ENCODE measurements at places on chromosomes 4 and X. TPM values are rescaled to one million over a fixed set of nuclear protein-coding genes. Genes with fewer than 3 reads are reported as not detected.

The TRAM1L1 gene
- total RNA-seq, result not detected

The CNGA1 gene
- total RNA-seq, result 13.5 TPM

- no peaks in the 10 kb centered on the region for H3K36me3 ChIP-seq
- H3K4me3 ChIP-seq, result no peak overlapping the region
- no peaks in the 10 kb centered on the region for H3K27me3 ChIP-seq
- H3K27ac ChIP-seq, result no peak overlapping the region
- H3K4me1 ChIP-seq, result peaks cover 5% of the 10 kb centered on the region
Measured at GRCh38 chrX:72126539-72127140, 5.1 kb downstream of the RTL5 start.

The GRPR gene
- not detected for total RNA-seq

The ASB9 gene
- total RNA-seq, result 1.3 TPM

GRCh38 chrX:120840827-120841226 is 34.8 kb downstream of the CT47B1 start:
- no peaks in the 10 kb centered on the region for H3K27me3 ChIP-seq
- no peak for DNase-seq
- H3K4me3 ChIP-seq, result no peak overlapping the region

The STATH gene
- not detected for total RNA-seq

DNA sequence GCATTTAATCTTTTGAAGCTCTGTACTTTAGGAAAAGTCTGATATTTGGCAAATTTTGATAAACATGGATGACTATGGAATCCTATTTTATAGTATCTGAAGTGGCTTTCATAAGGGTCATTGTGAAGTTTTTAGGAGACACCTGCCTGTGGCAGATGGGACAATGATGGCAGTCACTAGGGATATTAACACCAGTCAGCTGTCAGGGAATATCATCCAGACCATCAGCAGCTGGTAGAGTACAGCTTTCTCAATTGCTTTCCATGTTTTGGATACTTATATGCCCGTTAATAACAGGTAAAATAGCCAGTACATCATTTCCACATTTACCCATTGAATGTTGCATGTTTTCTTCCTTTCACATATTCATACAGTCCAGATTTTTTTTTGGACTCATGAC is 39.1 kb downstream of the NPNT start:
- no peaks in the 10 kb centered on the region for H3K36me3 ChIP-seq
- no peaks in the 10 kb centered on the region for H3K4me1 ChIP-seq
- no peak overlapping the region for H3K4me3 ChIP-seq
- no peaks in the 10 kb centered on the region for H3K27me3 ChIP-seq

The CXCL8 gene
- 2.5 TPM for total RNA-seq

The UGT8 gene
- not detected for total RNA-seq

GRCh38 chr4:185204238-185204910 is 574 bp upstream of the CFAP97 start:
- H3K36me3 ChIP-seq, result no peaks in the 10 kb centered on the region
- H3K4me3 ChIP-seq, result peak overlapping the region; percentile 93
- H3K27me3 ChIP-seq, result no peaks in the 10 kb centered on the region
- H3K27ac ChIP-seq, result peak overlapping the region; percentile 98
- H3K4me1 ChIP-seq, result no peaks in the 10 kb centered on the region

The USP17L30 gene
- total RNA-seq, result not detected

The MFAP3L gene
- 23.2 TPM for total RNA-seq

- H3K4me1 ChIP-seq, result no peaks in the 10 kb centered on the region
- H3K27me3 ChIP-seq, result no peaks in the 10 kb centered on the region
- H3K36me3 ChIP-seq, result no peaks in the 10 kb centered on the region
- no peak overlapping the region for H3K27ac ChIP-seq
Measured at GRCh38 chr4:111797455-111798163, 347.6 kb upstream of the FAM241A start.

The CT45A3 gene
- not detected for total RNA-seq

The SSX2 gene
- total RNA-seq, result not detected

DNA sequence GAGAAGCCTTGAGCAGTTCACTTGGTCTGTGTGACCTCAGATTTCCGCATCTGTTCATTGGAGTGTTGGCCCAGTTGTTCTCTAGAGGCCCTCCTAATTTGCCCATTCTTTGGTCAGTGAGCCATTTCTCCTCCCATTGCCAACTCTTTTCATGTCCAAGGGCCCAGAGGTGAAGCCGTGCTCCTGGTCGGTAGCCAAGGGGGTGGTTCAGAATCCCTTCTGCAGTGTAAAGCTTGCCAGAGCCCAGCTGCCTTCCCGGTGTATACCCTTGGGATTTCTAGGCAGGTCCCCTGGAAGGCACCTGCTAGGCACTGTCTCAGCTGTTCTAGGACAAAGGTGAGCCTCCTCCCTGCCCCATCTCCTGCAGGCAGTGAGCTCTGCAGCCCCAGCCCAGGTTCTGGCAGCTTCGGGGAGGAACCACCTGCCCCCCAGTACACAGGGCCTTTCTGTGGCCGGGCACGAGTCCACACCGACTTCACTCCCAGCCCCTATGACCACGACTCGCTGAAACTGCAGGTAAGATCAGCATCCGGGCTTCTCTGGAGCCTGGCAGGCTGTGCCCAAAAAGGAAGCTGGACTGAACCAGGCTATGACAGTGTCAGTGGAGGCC is 12.3 kb downstream of the SASH3 start:
- H3K4me1 ChIP-seq, result no peaks in the 10 kb centered on the region
- no peaks in the 10 kb centered on the region for H3K27me3 ChIP-seq
- H3K4me3 ChIP-seq, result no peak overlapping the region

DNA sequence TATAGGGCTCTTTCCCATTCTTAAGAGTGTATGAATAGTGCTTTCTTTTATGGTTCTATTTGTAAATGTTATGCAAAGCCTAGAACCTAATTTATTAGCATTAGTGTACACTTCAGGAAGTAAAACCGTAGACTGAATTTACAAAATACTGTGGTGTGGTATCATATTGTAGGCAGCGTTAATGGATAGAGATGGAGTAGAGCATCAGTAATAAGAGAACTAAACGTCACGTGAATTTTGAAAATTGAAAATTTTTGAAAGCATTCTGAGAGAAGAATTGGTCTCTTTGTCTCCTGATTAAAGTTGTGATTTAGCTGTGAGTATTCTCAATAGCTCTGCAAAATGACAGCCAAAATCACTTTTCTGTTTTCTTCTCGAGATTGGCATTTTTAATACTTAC is 2.9 kb downstream of the STIM2 start:
- H3K4me1 ChIP-seq, result no peaks in the 10 kb centered on the region
- H3K4me3 ChIP-seq, result no peak overlapping the region
- no peak overlapping the region for H3K27ac ChIP-seq
- DNase-seq, result no peak

DNA sequence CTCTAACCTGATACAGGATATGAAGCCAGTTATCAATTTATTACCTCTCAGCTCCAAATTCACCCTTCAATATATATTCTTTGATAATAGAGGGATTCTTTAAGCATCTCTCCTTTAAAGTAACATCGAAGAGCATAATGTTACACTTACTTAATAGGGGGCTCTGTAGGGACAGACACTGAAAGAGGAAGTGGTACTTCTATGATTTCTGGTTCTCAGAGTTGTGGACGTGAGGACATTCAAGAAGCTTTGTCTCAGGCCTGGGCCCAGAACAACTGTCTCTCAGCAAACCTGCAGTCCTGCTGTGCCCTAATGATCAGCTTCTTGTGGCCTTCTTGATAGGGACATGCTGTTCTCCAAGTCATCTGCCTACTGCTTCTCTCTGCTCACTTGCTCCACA is 4.2 kb upstream of the ZXDB start:
- no peaks in the 10 kb centered on the region for H3K36me3 ChIP-seq
- no peak overlapping the region for H3K4me3 ChIP-seq
- no peaks in the 10 kb centered on the region for H3K27me3 ChIP-seq
- no peak for DNase-seq
- H3K4me1 ChIP-seq, result no peaks in the 10 kb centered on the region

GRCh38 chr4:78763251-78763650 is 12.9 kb upstream of the BMP2K start:
- no peak overlapping the region for H3K4me3 ChIP-seq
- H3K36me3 ChIP-seq, result no peaks in the 10 kb centered on the region
- no peaks in the 10 kb centered on the region for H3K27me3 ChIP-seq

- no peaks in the 10 kb centered on the region for H3K27me3 ChIP-seq
- no peak overlapping the region for H3K27ac ChIP-seq
- DNase-seq, result no peak
- no peaks in the 10 kb centered on the region for H3K36me3 ChIP-seq
- H3K4me3 ChIP-seq, result no peak overlapping the region
Measured at GRCh38 chr4:66688674-66689073, 856.6 kb downstream of the CENPC start.

GRCh38 chr4:82467471-82467870 is 37.1 kb downstream of the ENOPH1 start:
- H3K27me3 ChIP-seq, result no peaks in the 10 kb centered on the region
- H3K4me3 ChIP-seq, result no peak overlapping the region
- no peak overlapping the region for H3K27ac ChIP-seq
- DNase-seq, result no peak
- no peaks in the 10 kb centered on the region for H3K36me3 ChIP-seq

The FAM53A gene
- 2.1 TPM for total RNA-seq

GRCh38 chr4:88623097-88623496 is 30.8 kb downstream of the HERC3 start:
- no peak for DNase-seq
- no peaks in the 10 kb centered on the region for H3K4me1 ChIP-seq
- H3K36me3 ChIP-seq, result no peaks in the 10 kb centered on the region
- no peak overlapping the region for H3K27ac ChIP-seq
- no peaks in the 10 kb centered on the region for H3K27me3 ChIP-seq
- no peak overlapping the region for H3K4me3 ChIP-seq

GRCh38 chr4:57075367-57075766 is 34.8 kb downstream of the IGFBP7 start:
- DNase-seq, result no peak
- no peaks in the 10 kb centered on the region for H3K27me3 ChIP-seq
- H3K27ac ChIP-seq, result no peak overlapping the region
- H3K4me3 ChIP-seq, result no peak overlapping the region
- no peaks in the 10 kb centered on the region for H3K36me3 ChIP-seq

The LIMCH1 gene
- total RNA-seq, result 9.2 TPM

GRCh38 chr4:48570646-48571220 is 80.7 kb downstream of the ZAR1 start:
- DNase-seq, result no peak
- no peak overlapping the region for H3K27ac ChIP-seq
- no peaks in the 10 kb centered on the region for H3K4me1 ChIP-seq
- peaks cover 45% of the 10 kb centered on the region for H3K36me3 ChIP-seq

DNA sequence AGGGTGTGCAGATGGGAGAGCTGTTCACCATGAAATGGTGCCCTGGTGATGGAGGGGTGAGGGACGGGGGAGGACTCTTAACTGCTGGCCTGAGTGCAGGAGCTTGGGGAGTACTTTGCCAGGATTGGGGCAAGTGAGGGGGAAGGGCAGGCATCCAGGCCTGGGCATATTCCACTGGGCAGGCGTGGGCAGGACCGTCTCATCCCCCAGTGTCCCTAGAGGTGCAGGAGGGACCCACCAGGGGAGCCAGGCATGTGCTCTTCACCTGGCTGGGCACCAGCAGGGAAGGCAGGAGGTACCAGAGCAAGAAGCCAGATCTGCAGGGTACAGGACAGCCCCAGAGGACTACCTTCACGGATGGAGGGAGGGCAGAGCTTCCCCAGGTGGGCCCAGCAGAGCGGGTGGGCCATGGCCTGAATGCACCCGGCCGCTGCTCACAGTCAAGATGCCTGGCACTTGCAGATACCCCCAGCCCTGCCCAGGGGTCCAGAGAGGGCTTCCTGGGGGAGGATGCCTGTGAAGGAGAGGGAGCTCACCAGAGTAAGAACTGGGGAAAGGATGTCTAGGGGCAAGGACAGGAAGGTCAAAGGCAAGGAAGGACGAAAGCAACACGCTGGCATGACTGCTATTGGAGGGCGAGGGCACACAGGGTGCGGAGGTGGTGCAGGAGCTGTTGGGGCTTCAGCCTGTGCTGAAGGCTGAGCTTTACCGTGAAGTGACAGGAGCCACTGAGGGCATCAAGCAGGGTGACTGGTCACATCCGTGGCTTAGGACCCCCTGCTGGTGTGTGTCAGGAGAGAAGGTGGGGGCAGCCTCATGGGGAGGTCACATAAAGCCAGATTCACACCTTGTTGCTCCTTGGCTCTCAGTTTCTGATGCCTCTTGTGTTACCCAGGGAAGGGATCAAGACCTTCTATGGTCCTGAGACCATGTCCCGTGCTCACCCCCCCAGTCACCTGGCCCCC is 68.2 kb upstream of the NKX1-1 start:
- no peak overlapping the region for H3K27ac ChIP-seq
- H3K4me1 ChIP-seq, result no peaks in the 10 kb centered on the region
- peaks cover 11% of the 10 kb centered on the region for H3K27me3 ChIP-seq
- no peaks in the 10 kb centered on the region for H3K36me3 ChIP-seq
- H3K4me3 ChIP-seq, result no peak overlapping the region

- H3K27me3 ChIP-seq, result no peaks in the 10 kb centered on the region
- H3K4me3 ChIP-seq, result no peak overlapping the region
- peaks cover 1% of the 10 kb centered on the region for H3K4me1 ChIP-seq
- H3K36me3 ChIP-seq, result no peaks in the 10 kb centered on the region
- H3K27ac ChIP-seq, result no peak overlapping the region
Measured at GRCh38 chr4:38313175-38313574, 350.8 kb upstream of the KLF3 start.

DNA sequence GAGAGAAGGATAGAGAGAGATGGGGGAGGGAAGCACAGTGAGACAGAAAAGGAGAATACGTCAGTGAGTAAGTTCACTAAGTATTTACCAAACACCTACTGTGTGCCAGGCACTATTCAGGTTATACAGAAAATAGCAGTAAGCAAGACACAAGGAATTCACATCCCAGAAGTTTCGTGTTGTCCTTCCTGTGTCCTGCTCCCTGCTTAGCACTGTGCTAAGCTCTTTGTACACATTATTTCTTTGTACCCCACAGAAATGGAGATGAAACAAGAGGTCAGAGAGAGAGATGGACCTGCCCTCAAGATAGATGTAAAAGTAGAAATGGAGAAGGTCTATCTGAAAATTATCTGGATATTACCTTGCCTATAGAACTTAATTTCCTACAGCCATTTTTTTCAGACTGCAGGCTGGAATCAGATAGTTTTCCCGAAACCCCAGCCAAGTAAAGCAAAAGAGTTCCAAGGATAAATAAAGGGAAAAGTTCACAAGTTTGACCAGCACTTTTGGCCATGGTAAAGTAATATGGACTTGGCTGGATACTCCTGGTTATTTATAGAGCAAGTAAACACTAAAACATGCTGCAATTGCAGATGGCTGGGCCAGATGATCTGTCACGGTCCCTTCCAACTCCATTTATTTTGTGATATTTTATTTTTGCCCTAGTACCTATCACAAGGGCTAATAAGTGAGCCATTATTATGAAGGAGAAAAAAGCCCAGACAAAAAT is 353.7 kb upstream of the SLC7A11 start:
- no peaks in the 10 kb centered on the region for H3K36me3 ChIP-seq
- peaks cover 5% of the 10 kb centered on the region for H3K4me1 ChIP-seq
- no peaks in the 10 kb centered on the region for H3K27me3 ChIP-seq
- DNase-seq, result no peak
- no peak overlapping the region for H3K4me3 ChIP-seq

GRCh38 chr4:81802285-81802846 is 330.7 kb upstream of the RASGEF1B start:
- H3K27me3 ChIP-seq, result no peaks in the 10 kb centered on the region
- no peaks in the 10 kb centered on the region for H3K36me3 ChIP-seq
- H3K4me3 ChIP-seq, result no peak overlapping the region
- no peaks in the 10 kb centered on the region for H3K4me1 ChIP-seq
- no peak overlapping the region for H3K27ac ChIP-seq

The GAGE2A gene
- total RNA-seq, result not detected

All from right lobe of liver (tissue), 6 donors.